ENCODE measurements at places on chromosomes 5 and 9.

GRCh38 chr9:33956544-33956943 is 92.1 kb downstream of the UBAP2 start:
- DNase-seq: no peak

DNA sequence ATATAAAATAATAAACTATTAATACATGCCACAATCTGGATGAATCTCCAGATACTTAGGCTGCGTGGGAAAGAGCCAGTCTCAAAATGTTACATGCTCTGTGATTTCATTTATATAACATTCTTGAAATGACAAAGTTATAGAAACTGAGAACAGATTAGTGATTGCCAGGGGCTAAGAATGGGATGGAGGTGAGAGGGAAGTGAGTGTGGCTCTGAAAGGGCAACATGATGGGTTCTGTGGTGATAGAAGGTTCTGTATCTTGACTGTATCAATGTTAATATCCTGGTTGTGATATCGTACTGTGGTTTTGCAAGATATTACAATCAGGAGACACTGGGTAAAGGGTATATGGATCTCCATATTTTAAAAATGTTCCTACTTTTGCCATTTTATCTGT is 50.7 kb downstream of the SPEF2 start:
- no peak for DNase-seq

DNA sequence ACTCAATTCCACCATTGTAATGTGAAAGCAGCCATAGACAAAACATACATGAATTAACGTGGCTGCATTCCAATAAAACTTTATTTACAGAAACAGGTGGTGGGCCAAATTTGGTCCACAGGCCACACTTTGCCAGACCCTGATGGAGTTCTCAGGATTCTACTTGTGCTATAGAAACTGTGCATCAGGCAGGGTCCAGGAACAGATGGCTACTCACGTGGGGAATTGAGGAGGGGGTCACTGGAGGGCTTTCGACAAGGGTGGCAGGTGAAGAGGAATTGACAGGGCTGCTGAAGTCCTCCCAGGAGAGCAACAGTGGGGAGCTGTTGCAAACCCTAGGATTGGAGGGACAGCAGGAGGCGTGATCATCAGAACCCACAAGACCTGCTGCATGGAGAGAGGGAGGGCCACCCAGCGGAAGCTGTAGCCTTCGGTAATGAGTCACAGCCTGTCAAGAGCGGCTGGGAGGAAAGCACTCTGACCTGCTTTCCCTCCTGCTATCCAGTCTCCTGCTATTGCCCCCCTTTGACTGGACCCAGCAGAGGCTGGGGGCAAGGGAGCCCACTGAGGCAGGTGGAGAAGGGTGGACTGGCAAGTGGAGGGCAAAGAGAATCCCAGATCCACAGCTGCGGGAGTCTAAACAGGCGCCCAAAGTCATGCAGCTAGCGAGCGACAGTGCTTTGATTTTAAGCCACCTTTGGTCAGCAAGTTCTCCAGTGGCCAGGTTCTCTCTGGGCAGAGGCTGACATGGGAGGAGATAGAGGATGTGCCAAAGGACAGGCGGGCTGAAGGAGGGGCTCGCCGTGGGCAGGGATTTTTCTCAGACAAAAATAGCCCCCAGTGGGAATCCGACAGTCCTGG is 138.3 kb upstream of the SMIM23 start:
- DNase-seq: peak; percentile 49

GRCh38 chr9:108838017-108838416 is 17.8 kb downstream of the ACTL7B start:
- DNase-seq: no peak

- DNase-seq: no peak
These were observed 36.8 kb downstream of the DENND1A start for GRCh38 chr9:123893115-123893514.
